ENCODE measurements at places on chromosomes 5 and 9.

- DNase-seq = no peak
Observed at GRCh38 chr5:1464096-1464446, 18.8 kb upstream of the SLC6A3 start.

DNA sequence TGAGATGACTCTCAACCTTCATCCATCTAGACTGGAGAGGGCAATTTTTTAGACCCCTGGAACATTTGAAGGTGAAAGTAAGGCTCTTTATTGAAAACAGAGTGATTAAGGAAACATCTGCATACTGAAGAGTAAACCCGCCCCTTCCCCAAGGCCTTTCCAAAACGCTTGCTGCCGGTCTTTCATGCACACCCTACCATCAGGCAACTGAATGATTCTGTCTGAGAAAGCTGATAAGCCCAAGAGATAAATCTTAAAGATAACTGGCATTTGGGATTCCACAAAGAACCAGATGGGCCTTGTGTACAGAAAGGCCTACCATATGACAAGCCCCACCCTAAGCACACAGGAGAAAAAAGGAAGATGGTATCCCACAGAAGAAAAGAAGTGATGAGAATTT is 54.4 kb upstream of the PIK3R1 start:
- DNase-seq = no peak

- no peak for DNase-seq
Observed at GRCh38 chr5:12586406-12586805, 682.2 kb upstream of the CTNND2 start.

- DNase-seq = no peak
Observed at GRCh38 chr9:17462869-17463464, 115.9 kb upstream of the SH3GL2 start.

GRCh38 chr5:149455889-149456409 is 76.9 kb upstream of the IL17B start:
- DNase-seq = no peak

Data from T-helper 2 cell treated with Interferon-gamma antibody and Interleukin-4, amounts not matched to agents 5 μg/mL and 100 μg/mL, for 36 hours (primary cell).